ENCODE measurements at places on chromosomes 5 and 9.
A peak's percentile ranks its signal among the peaks of the same experiment; 100 is the strongest.

GRCh38 chr9:99189887-99190596 lies 31.7 kb downstream of the ALG2 start:
- no peak for DNase-seq

GRCh38 chr9:136327304-136327974 lies at the start of gene GPSM1:
GPSM1 (plus strand) TSS chr9:136327539; CDS start chr9:136327696, 157 bp downstream.
- DNase-seq: peak; percentile 70

- DNase-seq: peak; percentile 22
These were observed 57.4 kb downstream of the NRG2 start for GRCh38 chr5:139985733-139986132.

DNA sequence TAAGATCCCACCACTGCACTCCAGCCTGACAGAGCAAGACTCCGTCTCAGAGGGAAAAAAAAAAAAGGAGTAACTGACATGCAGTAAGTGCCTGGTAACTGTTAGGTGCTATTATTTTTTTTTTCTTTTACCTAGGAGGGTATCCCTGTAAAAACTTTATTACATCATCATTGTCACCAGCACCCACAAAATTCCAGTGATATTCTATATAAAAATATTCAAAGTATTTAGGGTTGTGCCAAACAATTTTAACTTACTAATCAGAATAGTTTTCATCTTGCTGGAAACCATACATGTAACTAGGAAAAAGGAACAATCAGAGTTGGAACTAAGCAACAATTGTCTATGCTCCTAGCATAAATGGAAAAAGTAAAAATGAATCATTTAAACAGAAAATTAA lies 112.4 kb downstream of the SSBP2 start:
- no peak for DNase-seq

DNA sequence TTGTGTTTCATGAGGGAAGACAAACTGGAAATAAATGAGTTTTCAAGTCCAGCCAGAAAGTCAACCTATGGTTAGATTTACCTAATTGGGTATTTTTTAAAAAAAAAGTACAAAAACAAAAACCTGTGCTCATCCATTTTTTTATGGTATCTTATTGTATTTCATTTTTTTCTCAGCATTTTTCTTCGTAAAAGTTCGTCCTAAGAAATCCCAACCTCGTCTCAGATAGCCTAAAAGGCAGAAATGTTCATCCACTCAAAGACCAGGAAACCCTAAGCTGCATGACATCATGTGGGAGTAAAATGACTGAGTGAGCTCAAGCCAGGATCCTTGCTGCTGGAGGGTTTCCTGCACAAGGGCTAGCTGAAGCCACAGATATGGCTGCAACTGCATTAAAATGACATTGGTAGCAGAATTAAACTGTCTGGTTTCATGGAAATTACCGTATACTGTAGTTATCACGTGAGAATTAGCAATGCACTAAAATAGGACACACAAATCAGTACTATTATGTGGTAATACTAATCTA lies 70.4 kb downstream of the NFIB start:
- DNase-seq: no peak

DNA sequence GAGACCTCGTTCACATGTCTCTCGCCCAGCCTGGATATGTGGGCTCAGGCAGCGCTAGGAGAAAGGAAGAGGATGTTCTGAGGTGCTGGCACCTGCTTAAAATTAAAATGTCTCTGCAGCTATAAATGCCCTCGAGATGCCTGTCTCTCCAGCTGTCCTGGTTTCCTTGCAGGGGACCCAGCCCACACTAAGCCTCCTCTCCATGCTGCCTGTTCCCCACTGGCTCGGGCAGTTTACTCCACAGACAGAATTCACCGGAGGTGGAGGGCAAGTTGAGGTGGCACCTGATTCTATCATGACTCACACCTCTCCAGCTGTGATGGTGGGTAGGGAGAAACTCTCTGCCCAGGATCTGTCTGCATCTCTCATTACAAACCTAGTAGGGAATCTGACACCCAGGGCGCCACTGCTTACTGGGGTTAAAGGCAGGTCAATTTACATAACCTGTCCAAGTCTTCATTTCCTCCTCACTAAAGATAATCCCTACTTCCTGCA lies 420.9 kb downstream of the SPOCK1 start:
- no peak for DNase-seq

All from left ventricle myocardium inferior (tissue), 1 donor.